Activated T-cell treated with anti-CD3 and anti-CD28 coated beads for 4 hours (primary cell): ENCODE measurements at places on chromosomes 7 and 10.

DNA sequence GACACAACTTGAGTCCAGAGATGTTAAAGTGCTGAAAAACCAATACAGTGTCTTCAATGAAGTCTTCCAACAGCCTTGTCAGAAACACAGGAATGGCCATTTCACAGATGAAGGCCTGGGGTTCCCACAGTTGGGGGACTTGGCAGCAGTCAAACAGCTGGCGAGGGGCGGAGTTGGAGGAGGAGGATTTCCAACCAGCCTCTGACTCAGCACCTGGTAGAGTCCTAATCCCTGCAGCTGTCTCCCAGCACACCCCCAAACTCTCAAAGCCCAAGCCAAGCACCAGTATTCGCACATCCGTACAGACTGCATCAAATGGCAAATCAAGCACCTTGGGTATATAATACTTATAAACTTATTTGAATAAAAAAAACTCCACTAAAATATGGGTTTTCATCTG is 28.0 kb downstream of the CTBP2 start:
- DNase-seq = no peak

GRCh38 chr10:125129076-125129458 is 31.3 kb downstream of the CTBP2 start:
- DNase-seq = no peak

GRCh38 chr7:123871998-123872867 is 27.3 kb downstream of the HYAL4 start:
- DNase-seq = no peak

DNA sequence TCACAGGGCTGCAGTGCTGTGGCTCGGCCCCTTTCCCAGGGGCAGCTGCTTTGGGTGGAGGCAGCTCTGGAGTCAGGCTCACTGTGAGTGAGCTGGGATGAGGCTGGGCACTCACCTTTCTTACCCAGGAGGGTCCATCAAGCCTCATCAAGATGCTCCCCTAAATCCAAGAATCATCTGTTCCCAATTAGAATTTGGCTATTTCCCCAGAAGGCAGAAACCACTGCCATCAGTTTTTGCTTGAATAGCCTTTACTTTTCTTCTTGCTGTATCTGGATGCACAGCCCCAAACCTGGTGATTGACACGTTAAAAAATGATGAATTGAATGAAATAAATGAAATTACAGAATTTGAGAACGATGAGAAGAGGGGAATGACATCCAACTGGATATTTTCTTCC is 74.3 kb upstream of the LYZL1 start:
- DNase-seq = no peak

DNA sequence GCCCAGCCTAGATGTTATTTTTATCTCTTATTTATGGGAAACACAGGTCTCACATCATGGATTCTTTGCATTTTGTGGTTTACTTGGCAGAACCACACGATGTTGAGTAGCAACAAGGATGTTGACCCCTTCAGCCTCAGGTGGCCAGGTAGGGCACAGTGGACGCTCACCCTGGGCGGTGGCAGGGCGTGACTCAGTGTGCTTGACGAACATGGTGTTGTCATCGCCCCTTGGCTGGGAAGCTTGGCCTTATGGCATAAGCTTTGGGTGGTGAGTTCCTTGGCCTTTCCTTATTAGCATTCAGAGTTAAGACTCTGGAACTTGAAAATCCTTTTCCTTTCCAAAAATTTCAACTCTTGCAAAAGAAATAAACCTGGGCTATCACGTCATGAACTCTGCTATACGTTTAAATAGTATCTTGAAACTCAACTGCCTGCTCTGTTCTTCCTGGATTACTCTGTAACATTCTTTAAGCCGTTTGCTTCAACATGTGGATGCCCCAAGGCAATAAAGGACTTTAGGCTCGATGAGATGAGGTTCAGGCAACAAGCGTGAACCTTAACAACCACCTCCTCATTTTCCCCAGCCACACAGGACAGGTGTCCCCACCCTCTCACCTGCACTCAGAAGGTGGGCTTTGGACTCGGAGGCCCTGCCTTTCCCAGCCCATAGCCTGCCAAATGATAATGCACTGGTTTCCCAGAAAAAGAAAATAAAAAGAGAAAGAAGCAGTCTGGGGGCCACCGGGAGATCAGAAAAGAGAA is 22.5 kb upstream of the ECHDC3 start:
- DNase-seq = no peak

DNA sequence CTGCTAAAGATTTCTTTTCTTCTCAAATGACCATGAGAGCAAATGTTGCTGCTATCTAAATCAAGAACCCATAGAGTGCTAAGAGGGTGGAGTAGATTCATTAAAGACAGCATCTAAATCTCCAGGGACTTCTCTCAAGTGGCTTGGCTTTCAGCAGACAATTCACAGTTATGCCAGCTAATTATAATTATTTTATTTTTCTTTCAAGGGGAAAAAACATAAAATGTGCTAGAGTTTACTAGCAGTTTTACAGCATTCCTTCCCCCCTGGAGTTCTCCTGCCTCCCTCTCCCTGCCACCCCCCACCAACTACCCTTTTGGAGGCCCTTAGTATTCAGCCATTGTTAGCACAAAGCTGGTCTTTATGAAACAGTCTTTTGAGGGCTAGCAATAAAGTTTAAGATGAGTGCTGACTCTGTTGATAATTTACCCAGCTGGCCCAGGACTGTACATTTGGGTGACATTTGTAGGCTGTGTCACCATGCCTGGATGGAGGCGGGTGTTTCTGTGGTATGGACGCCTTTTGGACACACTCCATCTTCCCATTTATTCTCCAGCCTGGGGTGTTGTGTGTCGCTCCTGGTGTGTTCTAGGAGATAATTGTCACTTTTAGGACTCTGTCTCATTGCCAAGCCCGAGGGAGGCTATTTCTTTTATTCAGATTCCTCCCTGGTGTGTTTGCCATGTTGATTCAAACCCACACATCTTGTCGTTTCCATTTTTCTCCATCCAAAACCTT is 160.2 kb downstream of the CREB5 start:
- no peak for DNase-seq

DNA sequence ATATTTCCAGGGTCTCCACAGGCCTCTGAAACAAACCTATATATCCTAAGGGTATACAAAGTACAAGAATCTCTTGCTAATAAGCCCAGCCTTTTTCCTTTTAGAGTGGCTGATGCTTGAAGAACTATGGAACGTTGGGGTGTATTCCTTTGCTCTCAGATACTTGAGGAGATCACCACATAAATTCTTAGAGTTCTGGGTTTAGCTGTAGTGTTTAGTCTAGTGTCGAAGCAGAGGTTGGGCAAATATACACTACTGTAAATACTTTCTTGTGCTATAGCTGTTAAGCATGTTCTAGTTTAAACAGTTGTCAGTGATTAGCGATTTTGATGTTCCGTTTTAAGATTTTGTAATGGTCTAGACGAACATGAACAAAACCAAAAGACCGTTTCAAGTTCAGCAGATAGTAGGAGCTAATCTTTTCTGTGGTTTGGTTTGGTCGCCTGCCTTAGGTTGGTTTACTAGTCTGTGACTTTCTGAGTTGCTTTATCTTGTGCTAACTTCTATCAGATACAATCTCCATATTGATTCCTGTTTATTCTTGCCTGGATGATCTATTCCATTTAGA is 229.6 kb downstream of the NSUN6 start:
- no peak for DNase-seq

DNA sequence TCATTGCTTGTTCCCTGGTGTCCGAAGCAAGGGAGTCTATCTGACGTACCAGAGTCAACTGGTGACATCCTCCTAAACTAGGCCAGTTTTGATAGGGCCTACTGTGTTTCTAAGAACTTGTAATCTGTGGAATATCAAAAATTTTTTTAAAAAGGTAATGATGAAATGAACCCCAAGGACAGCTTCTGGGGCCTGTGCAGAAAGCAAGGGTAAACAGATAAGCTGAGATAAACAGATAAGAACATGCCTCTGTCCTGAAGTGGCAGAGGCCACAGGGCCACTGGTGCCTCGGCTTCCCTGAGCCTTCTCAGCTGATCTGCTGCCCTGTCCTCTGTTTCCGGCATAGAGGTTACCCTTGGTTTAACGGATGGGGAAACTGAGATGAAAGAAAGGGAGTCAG is 8.8 kb downstream of the GRK5 start:
- no peak for DNase-seq

DNA sequence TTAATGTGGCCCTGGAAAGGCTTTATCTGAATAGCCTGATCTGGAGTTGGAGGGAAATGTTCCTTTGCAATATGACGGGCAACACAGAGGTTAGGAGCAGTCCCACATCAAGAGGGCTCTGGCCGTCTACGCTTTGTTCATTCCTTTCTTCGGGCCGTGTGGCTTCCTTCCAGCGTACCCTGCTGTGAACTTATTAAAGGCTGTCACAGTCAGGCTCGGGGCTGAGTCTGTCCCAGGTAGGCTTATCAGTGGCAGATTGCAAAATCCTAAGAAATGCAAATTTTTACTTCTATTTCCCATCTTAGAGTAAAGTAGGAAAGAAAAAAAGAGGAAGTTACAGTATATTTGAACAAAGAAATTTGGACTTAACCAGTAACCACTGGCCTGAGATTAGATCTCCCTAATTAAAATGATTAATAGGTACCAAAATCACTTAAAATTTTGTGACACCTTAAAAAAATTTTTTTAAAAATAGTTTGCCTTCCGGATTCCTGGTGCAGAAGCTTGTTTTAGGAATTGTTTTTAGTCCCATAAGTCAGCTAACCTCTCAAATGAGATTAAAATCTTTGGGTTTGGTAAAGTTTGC is 453.1 kb upstream of the MKI67 start:
- DNase-seq = no peak

- no peak for DNase-seq
Observed at GRCh38 chr10:69484736-69485135, 33.5 kb downstream of the TSPAN15 start.

GRCh38 chr10:29895456-29895855 is 163.9 kb downstream of the JCAD start:
- no peak for DNase-seq

DNA sequence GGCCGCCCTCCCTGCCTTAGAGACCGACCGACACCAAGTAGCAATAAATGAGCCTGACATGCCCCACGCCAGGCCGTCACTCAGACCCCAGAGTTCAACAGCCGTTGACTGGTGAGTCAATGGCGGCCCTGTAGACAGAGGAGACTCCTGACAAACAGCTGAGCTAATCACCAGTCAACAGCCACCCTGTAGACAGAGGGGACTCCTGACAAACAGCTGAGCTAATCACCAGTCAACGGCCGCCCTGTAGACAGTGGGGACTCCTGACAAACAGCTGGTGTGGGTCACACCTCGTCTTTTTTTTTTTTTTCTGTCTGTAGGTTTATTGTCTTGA is 16.9 kb upstream of the KNDC1 start:
- no peak for DNase-seq

DNA sequence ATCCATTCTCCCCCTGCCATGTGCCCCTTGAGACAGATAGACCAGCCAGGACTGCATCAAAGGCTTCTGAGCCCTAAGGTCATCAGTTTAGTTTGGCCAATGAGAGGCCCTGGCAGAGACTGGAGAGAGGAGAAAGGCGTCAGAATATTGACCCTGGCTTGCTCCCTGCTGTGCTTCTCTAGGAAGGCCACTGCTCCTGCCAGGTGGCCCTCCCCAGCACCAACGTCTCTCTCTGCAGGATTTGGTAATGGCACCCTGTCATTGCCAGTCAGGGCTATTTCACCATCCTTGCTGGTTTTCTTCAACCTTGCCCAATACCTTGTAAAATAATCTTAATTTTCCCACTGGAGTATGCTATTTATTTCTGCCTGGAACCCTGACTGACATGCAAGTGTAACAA is 38.8 kb upstream of the ZRANB1 start:
- DNase-seq = no peak

- no peak for DNase-seq
Observed at GRCh38 chr7:137343281-137343841, at the start of gene PTN. TSS of gene PTN (minus strand) at chr7:137343733. CDS start at chr7:137254973, 88,760 bp downstream.

DNA sequence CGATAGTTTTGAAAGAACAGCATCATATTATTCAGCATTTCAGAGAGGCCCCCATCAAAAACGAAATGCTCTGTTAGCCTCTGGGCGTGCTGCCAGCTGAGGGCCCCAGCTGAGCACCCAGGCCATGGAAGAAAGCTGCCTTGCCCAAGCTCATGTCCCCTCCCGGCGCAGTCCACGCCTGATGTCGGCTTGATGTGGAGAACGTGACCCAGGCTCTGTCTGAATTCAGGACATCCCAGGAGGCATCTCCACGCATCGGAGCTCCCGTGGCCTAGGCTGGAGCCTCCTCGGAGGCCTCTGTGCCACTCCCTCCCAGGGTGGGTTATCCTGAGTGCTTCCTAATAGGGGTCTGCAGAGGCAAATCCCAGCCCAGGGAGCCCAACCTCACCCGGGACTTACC is 218.3 kb upstream of the AKR1E2 start:
- DNase-seq = no peak
